Skeletal muscle cell (primary cell): ENCODE measurements at places on chromosomes 11 and 22.
A peak's percentile ranks its signal among the peaks of the same experiment; 100 is the strongest.

DNA sequence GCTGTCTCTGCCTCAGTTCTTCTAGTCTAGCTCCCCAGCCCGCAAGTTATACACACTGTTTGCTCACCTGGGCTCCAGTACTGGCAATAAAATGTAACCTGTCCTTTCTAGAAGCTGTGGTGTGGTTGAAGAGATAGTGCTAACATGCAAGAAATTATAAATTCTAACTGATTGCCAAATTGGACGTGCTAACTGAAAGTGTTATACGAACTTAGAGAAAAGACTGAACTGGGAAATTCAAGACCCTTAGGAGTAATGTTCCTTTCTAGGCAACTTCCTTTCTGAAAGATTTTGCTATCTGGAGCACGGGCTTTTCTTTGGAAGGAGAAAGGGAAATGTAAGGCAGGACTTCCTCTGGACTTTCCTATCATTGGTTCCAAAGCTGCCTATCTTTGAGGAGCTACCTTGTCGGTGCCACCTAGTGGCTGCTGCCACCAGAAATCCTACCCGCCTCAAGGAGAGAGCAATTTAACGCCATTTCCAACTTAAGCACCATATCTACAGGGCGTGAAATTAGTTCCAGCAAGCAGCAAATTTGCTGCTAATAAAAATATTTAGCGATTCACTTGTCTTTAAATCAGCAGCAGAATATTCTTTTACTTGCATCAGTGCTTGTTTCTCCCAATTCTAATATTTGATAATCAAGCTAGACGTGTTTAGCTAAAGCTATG is 12.7 kb upstream of the TMEM218 start:
- DNase-seq: no peak

GRCh38 chr11:67458266-67458665 is 3.1 kb downstream of the CABP4 start:
- DNase-seq: no peak

DNA sequence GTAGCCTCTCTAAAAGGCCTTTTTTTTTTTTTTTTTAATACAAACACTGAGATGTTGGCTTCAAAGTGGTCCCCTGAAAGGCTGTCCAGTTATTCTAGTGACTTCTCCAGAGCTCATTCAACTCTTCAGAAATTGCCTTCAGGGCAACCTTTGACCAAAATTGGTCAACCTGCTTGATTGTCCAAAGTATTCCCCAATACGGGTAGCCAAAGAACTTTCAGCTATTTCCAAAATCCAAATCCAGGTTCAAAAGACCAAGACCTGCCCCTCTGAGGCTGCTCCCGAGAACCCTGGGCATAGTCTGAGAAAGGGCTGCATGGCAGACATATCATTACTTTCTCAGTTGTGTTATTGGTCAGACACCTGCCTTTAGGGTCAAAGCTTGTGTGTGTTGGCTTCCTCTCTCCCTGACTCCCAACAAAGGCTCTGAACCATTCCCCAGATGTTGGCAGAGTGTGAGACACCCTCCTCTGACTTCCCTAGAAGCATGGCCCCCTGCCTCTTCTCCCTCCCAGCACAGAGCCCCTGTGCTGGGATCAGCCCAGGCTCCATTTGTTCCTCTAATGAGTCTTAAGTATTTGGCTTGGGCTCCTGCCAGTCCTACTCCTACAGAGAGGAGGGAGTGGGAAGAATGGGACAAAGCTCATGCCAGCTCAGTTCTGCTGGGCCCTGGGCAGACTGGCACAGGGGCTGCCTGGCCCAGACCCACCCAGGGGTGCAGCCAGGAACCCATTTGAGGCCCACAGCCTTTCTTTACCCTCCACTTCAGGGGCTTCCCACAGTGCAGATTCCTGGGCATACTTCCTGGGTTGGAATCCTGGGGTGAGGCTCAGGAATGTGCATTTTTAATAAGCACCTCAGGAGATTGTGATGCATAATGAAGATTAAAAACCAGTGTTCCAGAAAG is 30.3 kb downstream of the TNKS1BP1 start:
- no peak for DNase-seq

DNA sequence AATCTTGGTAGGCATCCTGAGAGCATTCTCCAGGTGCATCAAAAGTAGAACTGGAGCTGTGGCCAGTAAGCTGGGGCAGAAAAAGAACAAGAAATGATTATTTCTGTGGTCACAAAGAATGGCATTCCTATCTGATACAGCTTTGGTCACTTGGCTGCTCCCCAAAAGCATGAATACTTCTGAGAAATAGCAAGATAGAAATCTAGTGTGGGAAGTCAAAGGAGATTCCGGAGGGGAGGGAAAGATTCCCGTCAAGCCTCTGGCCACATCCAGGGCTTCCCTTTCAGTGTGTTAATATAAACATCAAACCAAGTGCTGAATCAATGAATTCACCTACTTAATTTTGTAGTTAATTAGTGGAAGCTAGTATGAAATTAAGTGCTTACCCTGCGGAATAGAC is 1185.4 kb downstream of the LRRC4C start:
- DNase-seq: peak; percentile 0

DNA sequence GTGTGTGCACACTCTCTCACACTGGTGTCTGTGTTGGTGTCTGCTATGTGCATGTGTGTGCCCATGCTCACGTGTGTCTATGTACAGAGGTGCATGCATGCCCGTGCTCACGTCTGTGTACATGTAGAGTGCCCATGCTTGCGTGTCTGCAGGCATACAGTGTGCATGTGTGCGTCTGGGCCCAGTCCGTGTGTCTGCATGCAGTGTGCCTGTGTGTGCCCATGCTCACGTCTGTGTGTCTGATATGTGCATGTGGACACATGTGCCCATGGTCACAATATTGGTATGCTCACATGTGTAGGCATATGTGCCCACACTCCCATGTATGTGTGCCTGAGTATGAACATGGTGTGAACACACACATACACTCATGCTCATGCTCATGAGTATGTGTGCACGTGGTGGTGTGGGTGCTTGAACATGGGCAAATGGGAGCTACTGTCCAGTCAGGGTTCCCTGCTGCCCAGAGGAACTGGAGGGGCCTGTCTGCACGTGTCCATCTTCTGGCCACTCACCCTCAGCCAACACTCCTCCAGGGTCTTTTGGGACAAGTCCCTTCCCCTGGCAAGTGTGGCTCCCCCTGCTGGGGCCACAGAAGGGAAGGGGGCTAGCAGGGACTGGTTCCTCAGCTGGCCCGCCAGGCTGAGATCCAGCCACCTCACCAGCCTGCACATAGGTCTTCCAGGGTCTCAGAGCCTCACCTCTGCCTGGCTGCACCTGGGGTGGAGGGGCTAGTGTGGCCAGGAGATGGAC is 7.3 kb upstream of the TBX1 start:
- no peak for DNase-seq

DNA sequence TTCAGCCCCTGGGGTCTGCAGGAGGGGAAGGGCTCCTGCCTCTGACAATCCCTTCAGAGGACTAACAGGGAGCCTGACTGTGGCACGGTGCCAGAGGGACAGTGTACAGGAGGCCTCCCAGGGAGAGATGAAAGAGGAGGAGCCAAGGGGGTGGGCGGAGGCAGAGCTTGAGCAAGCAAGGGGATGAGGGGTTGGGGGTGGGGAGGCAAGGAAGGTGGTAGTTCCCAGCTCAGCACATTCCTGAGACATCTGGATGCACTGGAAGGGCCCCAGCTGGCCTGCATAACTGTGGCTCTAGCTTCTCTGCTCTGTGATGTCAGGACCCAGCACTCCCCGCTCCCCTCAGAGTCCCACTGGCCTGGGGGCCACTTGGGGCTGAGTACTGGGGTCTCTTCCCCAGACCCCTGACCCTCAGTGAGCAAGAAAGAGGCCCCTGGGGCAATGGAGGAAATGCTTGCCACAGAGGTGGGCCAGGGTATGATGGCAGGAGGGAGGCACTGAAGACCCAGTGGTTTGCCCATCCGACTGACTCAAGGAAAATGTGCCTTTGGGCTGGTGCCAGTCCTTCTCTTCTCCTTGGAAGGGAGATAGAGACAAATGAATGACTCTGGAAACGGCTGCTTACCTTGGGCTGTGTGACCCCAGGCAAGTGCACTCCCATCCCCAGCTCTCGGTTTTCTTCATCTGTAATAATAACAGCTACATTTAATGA is 13.3 kb downstream of the CREB3L1 start:
- DNase-seq: peak; percentile 98

DNA sequence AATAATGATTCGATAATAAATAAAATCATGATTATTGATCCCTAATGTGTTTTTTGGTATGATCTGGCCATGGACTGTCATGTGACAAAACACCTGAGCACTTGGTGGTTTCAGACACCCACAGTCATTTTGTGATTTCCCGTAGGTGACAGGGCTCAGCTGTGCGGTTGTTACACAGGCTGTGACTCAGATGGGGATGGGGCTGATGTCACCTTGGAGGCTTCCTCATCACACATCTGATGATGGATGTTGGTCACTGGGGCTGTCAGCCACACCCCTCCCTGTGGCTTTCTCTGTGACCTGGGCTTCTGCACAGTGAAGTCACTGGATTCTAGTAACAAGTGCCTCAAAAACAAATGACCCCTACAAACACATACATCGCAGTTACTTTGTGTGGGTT is 995.1 kb downstream of the BRD1 start:
- no peak for DNase-seq

DNA sequence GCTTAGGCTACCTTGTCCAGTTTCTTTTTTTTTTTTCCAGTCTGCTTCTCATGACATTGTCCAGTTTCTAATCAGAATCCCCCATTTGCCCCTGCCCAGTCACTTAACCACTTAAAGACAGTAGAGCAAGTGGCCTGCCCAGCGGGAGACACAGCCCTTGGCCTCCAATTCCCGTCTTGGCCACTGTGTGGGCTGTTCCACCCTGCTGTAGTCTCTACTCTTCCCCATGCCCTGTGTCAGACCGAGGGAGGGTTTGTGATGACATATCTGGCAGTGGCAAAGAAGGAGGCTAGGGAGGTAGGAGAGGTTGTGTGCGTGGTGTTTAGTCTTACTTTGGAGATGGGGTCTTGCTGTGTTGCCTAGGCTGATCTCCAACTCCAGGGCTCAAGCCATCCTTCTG is 11.5 kb downstream of the PPFIA1 start:
- DNase-seq: no peak

DNA sequence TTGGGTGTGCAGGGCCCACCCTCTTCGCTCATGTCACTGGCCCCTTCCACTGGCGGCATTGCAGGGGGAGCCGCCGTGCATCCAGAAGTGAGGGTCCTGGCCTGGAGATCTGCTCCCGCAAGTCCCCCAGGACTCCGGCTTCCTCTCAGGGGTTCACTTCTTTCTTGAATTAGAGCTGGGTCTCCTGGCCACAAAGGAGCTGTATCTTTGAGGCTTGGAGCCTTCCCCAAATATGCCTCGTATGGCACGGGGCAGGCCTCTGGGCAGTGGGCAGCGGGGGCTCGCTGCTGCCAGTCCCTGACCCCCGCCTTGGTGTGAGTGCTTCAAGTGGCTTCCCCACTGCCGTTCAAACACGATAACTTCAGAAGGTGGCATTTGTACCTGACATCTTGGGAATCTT is 7.4 kb upstream of the IFITM3 start:
- no peak for DNase-seq

- DNase-seq: no peak
Measured at GRCh38 chr11:17595526-17596309, 48.7 kb downstream of the OTOG start.

- no peak for DNase-seq
Measured at GRCh38 chr22:39906207-39906606, 5.3 kb downstream of the GRAP2 start.

DNA sequence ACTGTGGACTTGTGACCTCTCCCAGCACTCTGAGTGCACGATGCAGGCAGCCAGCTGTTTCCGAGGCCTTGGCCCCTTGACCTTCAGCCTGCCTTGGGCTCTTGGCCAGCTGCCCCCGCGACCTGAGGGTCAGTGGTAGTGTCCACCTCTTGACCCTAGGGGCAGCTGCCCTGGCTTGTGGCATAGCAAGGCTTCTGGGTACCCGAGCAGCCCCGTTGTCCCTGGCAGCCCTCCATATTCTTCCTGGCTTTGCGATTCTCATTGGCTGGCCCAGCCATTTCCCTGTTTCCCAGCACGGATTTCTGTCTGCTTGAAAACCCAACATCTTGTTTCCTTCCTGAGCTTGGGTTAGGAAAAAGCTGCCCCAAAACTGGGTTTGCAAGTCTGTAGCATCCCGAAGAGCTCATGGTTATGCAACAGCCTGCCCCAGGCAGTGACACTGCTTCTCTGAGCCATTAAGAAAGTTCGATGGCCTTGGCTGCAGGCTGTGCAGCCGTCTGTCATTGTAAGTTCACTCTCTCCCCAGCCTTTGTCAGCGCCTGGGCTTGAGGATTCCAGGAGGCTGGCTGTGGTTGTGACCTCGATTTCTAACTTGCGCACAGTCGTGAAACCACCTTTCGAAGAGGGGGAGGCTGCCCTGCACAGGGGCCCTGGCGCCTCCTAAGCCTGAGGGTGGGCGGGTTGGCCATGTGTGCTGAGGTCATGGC is 48.8 kb downstream of the FBLN1 start:
- DNase-seq: no peak

GRCh38 chr22:34111210-34111824 is 191.0 kb upstream of the LARGE1 start:
- DNase-seq: no peak

GRCh38 chr22:28855355-28856094 is 27.8 kb upstream of the ZNRF3 start:
- peak; percentile 34 for DNase-seq

DNA sequence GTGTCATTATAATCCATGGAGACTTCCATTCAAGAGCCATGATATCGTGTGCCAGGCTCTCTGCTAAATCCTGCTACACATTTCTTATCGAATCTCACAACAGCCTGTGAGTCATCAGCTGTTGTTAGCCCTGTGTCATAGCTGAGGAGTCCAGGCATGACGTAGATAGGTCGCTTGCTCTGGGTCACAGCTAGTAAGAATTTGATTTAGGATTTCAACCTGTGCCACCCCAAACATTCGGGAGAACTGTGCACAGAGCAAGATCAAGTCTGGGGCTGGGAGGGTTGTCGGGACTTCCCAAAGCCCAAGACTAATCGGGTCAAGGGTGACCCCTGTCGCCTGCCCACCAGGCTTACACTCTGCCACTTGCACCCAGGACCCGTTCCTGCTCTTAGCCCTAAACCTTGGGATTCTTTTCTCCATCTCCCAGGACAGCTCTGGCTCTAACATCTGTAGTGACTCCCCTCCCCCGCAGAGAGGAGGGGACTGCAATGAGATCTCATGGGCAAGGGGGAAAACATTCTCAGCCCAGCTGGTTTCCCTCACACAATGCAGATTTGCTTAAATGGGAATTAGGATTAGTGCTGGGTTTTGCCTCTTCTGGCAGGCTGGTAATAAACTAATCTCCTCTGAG is 34.3 kb downstream of the TSPAN18 start:
- peak; percentile 43 for DNase-seq

GRCh38 chr22:20013382-20013871 is 3.2 kb downstream of the ARVCF start:
- no peak for DNase-seq

- no peak for DNase-seq
Measured at GRCh38 chr11:92790366-92790765, 179.1 kb upstream of the MTNR1B start.

- no peak for DNase-seq
Measured at GRCh38 chr11:75596914-75597313, 34.9 kb downstream of the SERPINH1 start.
